ENCODE measurements at places on chromosomes 7 and 10.

DNA sequence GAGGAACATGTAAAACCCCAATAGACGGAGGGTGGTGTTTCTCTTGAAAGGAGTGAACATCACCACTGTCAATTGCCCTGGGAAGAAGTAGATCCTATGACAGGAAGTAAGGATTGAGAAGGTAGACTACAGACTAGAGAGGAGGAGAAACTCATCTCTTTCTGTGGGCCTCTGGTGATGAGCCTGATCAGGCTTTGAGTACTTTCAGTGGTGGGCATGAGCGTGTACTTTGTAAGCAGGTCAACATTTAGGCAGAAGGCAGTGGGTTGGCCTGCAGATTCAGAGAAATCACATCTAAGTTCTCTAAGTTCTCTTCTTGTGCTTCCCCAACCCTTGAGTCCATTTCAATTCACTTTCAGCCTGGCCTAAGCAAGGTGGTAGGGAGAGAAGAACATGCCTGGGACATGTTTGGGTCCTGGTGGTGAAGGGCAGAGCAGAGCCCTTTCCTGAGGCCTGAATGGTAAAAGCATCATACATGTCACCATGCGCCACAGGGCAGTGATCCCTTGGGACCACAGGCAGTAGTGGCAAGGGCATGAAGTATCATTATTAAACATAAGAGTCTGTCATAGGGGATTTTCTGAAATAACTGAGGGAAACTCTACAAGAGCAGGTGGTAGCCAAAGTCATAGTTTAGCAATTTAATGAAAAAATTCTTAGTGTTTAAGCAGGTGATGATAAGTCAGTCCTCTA lies 56.4 kb upstream of the ANKRD1 start:
- no peak for DNase-seq

DNA sequence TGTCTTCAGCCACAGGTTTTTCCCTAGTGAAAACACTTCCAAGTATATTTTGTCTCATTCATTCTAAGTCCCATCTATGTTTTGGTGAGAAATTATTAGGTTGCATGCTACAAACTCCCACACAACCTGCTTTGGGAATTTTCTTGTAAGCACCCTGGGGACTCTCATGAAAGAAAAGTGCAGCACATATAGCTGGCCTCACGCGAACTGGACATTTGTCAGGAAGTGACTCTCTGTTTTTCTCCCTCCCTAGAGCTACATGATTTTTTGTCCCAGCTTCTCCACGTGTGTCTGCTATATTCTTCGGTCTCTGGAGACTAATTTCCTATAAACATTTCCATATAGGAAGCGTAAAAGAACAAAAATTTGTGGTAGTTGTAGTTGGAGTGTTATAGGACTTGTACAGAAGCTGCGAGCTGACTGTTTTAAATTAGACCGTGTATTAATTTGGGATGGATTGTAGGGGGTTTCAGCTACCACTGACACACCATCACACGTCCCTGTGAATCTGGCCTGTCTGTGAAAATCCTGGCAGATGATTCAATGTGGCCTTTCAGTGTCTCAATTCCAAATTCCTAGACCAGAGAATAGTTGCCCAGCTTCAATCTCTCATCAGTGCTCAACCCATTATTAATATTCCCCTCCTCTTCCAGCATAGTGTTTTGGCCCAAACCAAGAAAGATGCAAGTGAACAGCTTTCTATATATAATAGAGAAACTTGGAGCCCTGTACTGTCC lies 40.2 kb downstream of the ARL4A start:
- DNase-seq: no peak

DNA sequence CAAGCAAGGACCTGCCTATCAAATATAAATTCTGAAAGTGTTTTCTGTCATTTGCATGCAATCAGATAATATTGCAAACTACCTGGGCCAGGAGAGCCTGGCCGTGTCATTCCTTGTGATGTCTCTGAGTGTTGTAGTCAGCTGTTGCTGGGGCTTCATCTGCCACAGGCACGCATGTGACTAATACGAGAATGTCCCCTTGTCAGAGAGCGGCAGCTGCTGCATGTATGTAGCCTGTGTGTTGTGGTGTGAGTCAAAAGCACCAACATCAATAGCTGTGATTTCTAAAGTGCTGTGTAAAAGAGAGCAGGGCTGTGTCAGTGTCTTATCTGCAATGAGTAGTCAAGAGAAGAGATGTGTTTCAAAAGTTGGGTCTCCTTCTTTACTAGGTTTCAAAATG lies 155.4 kb downstream of the POU6F2 start:
- DNase-seq: no peak

GRCh38 chr7:80498481-80499349 lies 13.1 kb downstream of the GNAT3 start:
- DNase-seq: no peak

DNA sequence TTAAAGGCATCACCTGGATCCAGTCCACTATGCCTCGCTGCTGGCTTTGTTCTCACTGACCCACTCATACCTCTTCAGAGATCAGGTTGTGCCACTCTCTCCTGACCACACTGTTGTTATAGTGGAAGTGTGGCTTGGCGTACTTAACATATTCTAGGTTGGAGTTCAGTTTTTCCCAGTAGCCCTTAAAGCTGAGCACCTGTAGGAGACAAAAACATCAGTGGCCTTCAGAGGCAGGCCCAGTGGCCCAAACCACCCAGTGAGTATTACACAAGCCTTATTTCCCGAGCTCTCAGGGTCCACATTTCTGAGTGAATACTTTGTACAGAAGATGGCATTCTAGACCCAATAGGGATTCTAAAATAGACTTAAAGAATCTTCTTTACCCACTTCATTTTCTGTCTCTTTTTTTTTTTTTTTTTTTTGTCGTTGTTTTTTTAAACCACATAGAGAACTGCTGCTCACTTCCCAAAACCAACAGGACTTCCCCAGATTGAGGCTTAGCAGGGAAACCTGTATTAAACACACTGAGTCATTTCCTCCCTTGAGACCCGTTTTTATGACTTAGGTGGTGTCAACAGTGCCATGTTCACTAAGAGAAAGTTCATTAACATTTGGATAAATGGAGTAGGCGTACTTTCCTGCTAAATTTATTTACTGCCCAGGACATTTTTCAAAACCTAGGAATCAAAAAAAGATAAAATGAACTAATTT lies 85.8 kb downstream of the GSAP start:
- DNase-seq: no peak

GRCh38 chr7:82247814-82248433 lies 195.7 kb downstream of the CACNA2D1 start:
- DNase-seq: no peak

DNA sequence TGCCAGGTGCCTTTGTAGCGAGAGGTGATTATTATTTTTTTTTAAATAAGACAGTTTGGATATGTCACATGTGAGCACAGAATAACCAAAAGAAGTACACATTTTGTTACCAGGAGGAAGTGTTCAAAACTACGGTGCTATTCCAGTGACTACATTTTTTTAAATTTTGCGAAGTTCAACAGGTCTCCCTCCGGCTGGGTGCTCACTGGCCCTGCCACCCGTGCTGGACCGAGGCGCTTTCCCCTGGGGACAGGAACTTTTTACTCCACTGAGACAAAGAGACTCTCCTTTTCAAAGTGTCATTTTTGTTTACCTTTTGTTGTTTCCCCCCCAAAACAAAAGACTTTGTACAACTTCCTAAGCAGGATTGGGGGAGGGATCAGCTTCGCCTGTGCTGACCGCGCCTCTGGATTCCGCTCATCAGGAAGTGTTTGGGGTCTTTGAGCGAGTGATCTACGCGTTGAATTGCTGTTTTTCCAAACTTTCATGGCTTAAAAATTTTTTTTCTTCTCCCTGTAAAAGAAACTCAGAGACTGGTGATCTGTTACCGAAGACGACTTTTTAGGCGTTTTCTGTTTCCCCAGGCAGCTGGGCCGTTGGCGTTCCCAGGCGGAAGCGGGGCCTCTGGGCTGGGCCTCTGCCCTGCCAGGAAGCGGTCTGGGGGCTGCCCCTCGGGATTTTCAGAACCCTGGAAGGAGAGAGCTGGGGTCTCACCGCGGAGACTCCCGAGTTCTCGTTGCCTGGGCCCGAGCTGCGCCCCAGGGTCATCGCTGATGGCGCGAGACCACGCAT lies 7.2 kb downstream of the EN2 start:
- no peak for DNase-seq

DNA sequence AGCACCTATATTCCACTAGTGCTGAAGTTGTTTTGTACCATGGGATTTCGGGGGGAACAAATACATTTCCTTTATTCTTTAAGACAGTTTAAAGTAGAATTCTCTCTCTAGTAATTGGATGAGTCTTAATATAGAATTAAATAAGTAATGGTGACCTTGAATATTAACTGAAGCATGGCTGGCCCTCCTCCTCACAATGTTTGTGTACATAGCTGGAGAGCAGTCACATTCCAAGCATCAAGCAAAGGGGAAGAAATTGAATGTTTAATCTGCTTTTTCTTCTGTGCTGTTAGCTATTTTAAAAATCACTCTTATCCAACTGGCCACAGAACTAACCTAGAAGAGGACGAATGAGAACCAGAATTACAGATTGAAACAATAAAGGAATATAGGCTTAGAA lies 906.9 kb downstream of the CCSER2 start:
- no peak for DNase-seq

GRCh38 chr7:108328174-108328651 lies 128.0 kb downstream of the NRCAM start:
- DNase-seq: no peak

GRCh38 chr7:114835861-114836260 lies 86.0 kb upstream of the MDFIC start:
- DNase-seq: no peak

GRCh38 chr10:70374775-70375614 lies 7.4 kb downstream of the LRRC20 start:
- DNase-seq: no peak

GRCh38 chr10:8280946-8281345 lies 226.5 kb downstream of the GATA3 start:
- DNase-seq: no peak

GRCh38 chr7:152108359-152108758 lies 82.9 kb downstream of the GALNT11 start:
- DNase-seq: no peak

DNA sequence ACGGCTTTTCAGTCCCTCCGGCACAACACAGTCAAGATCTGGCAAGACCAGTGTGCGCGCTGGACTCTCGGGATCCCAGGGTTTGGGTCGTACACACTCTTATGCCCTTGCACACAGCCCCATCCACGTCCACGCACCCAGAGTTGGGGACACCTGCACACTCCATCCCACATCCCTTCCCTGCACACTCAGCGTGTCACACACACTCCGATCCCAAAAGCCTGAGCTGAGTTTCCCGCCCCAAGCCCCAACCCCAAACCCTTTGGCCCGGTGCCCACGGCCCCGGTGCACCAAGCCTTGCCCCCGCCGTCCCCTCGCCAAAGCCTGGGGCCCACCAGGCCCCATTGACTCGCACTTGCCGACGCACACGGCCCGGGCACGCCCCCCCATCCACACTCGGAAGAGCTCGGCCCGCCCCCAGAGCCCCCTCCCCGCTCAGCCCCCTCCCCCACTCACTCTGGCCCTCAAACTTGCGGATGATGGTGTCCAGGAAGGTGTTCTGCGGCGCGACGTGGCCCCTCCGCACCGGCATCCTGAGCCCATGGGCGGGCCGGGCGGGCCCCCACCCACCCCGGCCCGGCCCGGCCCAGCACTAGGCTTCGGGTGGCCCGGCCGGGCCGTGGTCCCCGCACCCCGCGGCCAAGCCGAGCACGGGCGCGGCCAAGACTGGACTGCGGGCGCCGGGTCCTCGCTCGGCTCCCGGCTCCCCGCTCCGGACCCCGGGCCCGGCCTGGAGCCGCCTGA lies 567 bp downstream of the KCNH2 start:
- DNase-seq: no peak
